ENCODE measurements at places on chromosomes 1 and 21.

- DNase-seq, result no peak
These were observed 230.4 kb downstream of the BACH1 start for GRCh38 chr21:29529139-29529538.

DNA sequence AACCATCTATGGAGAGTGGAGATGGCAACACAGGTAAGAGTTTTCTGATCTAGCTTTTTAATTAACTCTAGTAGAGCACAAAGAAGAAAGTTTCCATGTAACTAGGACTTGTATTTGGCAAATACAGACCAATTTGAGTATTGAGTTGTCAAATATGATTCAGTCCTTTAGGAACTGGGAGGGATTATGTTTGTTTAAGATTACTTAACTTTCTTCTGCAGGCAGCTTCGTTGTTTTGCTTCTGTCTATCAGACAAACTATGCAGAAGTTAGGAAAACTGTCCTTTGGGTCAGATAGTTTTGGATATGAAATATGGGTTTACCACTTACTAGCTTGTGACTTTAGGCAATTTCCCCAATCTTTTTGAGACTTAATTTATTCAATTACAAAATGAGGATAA lies 111.8 kb downstream of the POU2F1 start:
- no peak for DNase-seq

DNA sequence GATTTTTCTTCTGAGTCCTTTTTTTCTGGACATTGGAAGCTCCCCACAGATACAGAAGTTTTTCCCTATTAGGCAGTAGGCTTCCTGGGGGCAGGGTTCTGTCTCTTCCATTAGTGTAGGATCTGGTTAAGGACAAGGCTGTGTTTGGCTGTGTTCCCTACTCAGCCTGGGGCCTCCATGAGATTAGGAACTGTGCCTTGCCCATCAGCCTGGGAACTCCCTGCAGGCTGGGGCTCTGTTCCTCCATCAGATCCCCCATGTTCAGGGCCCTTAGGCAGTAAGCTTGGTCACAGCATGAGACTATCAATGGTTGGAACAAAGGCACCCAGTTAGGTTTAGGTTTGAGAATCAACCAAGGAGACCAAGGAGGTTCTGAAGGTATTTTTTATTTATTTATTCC lies 22.7 kb downstream of the NAV1 start:
- DNase-seq, result no peak

GRCh38 chr1:50421366-50421748 lies 1.9 kb downstream of the DMRTA2 start:
- DNase-seq, result no peak

DNA sequence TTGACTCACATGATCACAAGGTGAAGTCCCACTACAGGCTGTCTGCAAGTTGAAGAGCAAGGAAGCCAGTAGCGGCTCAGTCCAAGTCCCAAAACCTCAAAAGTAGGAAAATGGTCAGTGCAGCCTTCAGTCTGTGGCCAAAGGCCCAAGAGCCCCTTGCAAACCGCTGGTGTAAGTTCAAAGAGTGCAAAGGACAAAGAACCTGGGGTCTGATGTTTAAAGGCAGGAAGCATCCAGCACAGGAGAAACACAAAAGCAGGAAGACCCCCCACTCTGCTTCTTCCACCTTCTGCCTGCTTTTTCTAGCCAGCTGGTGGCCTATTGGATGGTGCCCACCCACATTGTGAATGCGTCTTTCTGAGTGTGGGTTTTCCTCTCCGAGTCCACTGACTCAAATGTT lies 2222.6 kb downstream of the MRPL39 start:
- DNase-seq, result no peak

DNA sequence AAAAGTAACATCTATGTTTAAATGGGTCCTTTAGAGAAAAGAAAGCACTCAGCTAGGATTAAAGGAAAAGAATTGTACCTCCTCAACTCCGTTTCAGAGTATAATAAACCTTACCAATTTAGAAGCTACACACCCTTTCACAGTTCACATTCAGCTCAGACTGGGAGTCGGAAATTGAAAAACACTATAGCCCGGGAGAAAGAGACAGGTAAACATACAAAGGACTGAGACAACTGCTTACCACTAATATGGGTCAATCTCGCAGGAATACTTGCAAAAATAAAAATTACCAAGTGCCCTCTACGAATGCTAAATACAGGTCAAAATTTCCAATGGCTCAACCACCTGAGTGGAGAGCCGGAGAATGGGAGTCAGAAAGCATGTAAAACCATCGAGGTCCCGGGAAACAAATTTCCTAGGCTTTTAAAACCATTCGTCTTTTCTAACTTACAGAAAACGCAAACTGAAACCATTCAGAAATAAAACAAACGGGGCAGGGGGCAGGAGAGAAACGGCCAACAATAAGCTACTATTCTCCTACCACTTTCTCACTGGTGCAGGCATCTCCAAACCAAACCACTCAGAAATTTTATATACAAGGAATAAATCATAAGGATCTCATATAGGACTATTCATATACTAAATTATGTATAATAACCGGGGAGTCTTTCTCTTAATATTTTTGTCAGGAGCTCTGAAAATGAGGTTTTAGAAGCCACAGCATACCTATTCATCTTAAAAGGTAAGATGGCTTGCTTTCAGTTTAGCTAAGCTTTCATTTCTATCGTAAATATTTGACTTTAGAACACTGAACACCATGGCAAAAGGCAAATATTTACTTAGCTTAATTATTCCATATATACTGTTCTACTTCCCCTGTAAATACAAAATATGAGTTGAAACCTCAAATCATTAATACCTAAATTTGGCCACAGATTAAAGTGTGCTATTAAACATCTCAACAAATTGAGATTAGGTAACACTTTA lies 136.5 kb downstream of the RERE start:
- no peak for DNase-seq

DNA sequence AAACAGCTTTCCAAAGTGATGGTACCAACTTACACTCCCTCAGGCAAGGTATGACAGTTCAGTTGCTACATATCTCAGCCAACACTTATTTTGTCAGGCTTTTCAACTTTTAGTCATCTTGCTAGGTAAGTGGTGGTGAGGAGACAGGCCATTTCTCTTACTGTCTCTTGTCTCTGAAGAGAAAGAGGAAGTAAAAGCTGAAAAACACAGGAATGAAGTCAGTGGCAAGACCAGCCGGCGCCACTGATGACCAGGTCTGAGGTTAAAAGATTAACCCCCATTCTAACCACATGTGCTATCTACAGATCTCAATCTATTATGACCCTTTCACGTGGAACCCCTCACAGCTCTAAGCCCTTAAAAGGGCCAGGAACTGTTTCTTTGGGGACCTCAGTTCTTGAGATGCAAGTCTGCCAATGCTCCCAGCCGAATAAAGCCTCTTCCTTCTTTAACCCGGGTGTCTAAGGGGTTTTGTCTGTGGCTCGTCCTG lies 4.2 kb downstream of the ADCY10 start:
- DNase-seq, result no peak

GRCh38 chr1:125087247-125087646 lies 3902.5 kb downstream of the SRGAP2C start:
- DNase-seq, result no peak

DNA sequence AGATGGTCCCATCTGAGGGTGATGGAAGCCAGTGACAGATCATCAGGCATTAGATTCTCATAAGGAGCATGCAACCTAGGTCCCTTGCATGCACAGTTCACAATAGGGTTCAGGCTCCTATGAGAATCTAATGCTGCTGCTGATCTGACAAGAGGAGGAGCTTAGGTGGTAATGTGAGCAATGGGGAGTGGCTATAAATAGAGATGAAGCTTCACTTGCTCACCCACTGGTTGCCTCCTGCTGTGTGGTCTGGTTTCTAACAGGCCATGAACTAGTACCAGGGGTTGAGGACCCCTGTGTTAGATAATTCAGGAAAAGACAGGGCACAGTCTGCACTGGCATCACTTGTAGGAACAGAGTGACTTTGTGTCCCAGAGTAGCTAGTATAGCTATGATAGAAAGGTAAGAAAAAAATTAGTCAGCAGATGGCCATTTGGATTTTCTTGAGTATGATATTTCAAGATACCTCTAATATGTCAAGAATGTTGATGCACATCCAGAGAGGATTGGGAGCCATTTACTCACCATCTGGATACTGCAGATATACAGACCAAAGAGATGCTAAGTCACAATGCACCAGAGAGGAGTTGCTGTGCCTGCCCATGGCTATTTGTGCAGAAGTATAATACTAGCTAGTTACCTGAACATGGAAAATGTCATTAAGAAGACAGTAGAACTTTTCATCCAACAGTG lies 53.6 kb downstream of the ADCY10 start:
- no peak for DNase-seq

- no peak for DNase-seq
These were observed 21.9 kb upstream of the PKN2 start for GRCh38 chr1:88661951-88662699.

- no peak for DNase-seq
These were observed 14.6 kb downstream of the SYF2 start for GRCh38 chr1:25217598-25218232.

GRCh38 chr1:197143276-197143675 lies 3.2 kb downstream of the ASPM start:
- DNase-seq, result no peak

- DNase-seq, result no peak
These were observed 908.7 kb downstream of the TTLL7 start for GRCh38 chr1:83090195-83090594.

DNA sequence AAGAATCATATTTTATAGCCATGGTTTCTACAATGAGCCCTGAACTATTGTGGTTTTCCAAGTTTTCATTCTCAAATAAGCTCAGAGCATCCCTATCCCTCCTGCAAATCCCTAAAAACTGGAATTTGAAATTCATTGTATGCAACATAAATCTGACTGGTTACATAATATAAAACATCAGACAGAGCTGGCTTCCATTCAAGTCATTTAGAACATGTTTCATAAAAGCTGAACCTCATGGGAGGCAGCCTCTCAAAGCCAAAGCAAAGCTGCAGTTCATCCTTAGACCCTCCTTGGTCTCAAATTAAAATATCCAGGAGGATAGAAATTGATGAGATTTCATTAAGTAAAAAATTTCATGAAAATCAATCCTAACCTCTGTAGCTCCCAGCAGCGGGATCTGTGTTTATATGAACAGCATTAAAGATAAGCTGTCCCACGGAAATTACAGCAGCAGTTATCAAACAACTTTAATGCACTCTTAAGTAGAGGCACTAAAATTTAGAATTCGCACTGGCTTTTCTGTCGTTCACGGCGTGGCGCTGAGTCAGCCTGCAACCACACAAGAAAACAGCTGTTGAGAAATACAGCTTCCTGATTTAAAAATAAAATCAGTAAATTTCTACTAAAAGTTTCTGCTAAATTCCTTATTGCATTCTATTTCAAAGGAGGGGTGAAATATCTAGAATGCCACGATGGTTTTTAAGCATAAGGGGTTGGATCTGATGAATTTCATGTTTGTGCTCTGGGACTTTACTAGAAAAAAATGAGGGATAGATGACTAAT lies 99.9 kb upstream of the TIAM1 start:
- DNase-seq, result no peak

GRCh38 chr1:209839875-209840546 lies 12.2 kb downstream of the UTP25 start:
- no peak for DNase-seq

DNA sequence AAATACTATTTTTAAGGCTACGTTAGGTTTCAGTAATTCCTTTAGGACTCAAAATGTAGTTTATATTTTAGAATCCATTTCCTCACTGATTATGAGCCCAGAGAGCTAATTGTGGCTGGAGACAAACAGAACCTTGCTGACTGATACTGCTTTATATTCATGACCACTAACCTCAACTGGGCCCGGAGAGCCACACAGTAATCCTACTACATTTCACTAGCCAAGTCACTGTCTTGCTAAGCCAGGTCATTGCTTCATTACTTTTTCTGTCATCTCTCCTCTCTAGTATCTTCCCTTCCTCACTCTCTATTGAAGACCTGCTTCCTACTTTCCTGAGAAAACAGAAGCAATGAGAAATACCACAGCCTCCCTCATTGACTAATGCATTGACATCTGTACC lies 24.7 kb downstream of the IL23R start:
- no peak for DNase-seq

DNA sequence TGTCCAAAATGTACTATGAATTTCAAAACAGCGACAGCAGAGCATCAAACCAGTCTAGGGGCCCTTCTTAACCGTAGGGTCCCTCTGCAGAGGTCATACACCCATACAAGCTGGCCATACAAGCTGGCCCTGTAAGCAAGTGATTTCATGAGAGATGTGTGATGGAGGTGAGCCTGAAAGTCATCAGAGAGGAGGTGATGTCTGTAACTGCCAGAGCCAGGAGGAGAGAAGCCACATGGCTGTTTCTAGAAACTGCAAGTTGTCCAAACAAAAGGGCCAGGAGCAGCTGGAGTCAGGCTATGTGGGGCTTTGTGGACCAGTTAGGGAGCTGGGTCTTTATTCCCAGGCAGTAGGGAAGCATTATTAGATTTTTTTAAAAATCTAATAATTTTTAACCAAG lies 14.8 kb upstream of the SERINC2 start:
- no peak for DNase-seq

DNA sequence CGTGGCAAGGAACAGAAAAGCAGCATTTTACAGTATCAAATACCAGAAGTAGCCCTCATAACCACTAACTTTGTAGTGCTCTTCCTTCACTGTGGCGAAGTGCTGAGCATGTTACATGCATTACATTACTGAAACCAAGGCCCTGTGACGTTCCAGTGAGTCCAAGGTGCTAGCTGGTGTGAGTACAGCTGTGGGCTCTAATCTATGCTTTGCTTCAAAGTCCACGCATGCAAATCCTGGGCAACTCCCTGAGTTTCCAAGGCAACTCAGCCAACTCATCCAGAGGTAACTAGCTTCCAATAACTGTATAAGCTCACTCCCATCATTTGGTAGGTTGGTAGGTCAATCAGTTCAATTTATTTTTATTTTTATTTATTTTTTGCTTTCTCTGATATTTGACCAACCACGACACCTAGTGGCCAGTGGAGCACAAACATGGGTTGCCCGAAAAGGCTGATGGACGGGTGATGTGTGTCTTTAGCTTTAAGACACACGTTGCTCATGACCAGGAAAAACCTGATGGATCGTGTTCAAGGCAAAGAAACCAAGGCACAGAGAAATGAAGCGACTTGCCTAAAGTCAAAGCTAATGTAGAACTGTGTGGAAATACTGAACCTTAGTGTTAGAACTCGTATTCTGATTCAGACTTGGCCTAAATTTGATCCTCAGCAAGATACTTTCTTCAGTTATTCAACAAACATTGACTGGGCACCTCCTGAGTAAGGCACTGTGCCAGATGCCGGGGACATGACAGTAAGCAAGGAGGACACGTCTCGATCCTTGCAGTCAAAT lies 73.0 kb downstream of the GNG12 start:
- peak; percentile 59 for DNase-seq

DNA sequence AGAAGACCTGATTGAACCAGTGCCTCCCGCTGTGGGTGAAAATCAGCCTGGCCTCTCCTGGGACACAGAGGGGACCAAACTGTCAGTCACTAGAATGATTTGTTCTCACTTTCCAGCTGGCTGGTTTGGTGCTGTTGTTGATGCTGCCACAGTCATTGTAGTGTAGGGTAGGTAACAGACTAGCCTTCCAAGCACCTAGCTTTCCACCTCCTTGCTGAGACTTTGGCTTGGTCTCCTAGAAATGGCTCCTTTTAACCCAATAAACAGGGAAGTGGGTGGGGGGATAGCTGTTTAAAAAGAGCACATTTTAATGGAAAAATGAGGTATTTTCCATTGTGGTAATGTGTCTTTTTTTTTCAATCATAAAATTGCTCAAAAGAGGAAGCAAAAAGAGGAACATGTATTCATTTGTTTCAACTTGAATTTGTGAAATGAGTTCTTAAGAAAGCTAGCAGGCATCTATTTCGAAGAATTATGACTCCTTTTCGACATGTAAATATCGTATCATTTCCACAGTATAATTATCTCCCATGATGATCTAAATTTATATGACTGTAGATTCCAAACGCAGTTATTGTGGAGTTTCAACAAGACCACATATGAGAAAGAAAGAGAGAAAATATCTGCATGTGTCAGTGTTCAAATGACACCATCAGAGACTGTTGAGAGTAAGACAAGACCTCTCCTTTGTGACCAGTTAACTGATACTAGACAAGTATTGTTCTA lies 190.1 kb downstream of the HLX start:
- DNase-seq, result no peak

All from HuH-7 (cell line).